Left ventricle myocardium superior (tissue), 1 donor: ENCODE measurements at places on chromosomes 7 and 10.

DNA sequence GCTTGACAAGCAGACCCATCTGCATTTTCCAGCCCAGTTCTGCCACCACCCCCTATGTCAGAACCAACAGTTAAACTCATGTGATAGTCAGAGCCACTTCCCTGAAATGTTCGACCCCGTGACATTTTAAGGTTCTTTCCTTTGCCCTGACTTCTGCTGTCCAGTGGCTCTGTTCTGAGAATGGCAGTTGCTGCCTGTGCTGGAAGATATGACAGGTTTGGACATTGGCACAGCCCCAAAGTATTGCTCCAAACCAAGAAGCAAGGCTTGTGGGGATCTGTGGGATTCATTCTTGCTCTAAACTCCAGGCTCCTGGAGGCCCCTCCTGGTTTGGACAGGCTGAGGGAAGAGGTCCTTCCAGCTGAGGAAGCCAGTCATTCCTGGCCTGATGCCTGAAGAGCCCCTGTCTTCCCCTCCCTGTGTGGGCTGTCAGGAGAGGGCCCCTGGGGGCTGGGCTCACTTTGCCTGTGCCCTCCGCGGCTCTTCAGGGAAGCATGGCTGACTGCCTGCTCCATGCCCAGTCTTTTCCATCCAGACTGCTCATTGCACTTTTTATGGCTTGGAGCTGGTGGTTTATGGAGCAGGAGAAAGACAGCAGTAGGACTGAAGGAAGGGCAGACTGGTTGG, 138.0 kb downstream of the CDH23 start:
- DNase-seq, result no peak

GRCh38 chr7:3188946-3189345, 112.1 kb upstream of the SDK1 start:
- DNase-seq, result no peak

DNA sequence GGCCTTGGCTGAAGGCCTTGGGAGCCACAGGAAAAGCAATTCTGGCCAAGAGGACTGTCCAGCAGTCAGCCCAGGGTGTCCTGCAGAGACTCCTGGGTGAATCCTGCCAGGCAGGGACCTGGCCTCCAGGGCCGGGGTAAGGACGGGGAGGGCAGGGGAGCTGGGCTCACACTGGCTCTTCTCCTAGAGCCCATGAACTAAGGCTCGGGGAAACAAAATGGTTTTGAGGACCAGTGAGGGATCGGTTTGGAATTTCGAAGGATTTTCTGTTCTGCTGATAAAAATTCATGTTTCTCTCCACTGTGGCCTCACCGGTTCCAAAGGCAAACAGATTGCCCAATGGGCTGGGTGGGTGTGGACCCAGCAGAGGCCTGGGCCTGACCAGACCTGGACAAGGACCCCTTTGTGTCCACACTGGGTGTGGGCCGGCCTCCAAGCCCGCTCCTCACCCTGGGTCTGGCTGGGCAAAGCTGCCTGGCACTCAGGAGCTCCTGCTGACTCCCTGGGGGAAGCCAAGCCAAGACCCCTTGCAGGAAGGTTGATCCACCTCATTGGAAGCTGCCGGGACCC, 27.3 kb downstream of the FAM20C start:
- DNase-seq, result no peak

DNA sequence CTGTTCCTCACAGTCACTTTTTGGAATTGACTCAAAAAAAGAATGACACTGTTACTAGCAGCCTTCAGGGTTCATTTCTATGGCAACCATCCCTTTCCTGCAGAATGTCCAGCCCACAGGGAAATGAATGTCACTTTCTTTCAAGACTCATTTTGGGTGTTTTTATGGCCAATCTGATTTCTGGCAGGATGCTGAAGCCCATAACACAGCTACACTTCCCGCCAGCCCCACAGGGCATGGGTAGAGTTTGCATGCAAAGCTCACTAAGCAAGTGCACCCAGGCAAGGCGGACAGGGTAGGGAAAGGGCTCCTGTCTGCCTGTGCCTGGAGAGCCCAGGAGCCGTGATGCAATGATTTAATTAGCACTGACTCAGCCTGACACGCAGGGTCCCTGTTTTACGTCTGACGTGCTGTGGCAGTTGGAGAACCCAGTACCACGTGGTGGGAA, 26.1 kb upstream of the GPAM start:
- DNase-seq, result no peak

GRCh38 chr7:84077336-84077735, 117.3 kb downstream of the SEMA3A start:
- no peak for DNase-seq

DNA sequence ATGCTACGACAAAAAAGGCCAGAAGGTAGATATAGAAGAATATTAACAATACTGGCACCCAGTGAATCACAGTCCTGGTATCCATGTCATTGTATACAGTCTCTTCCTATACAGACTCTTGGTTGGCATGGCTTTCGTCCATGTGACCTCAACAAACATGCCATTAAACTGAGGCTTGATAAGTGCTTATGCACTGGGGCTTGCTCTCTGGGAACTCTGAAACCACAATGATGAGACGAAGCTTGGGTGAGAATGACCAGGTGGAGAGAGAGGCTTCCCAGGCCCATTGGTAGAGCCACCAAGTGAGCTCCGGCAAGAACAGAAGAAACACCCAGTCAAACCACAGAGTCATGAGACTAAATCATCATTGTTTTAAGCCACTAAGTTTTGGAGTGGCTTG, 33.2 kb downstream of the PNPLA8 start:
- DNase-seq, result no peak

GRCh38 chr10:121242741-121243608, 355.3 kb downstream of the FGFR2 start:
- no peak for DNase-seq

DNA sequence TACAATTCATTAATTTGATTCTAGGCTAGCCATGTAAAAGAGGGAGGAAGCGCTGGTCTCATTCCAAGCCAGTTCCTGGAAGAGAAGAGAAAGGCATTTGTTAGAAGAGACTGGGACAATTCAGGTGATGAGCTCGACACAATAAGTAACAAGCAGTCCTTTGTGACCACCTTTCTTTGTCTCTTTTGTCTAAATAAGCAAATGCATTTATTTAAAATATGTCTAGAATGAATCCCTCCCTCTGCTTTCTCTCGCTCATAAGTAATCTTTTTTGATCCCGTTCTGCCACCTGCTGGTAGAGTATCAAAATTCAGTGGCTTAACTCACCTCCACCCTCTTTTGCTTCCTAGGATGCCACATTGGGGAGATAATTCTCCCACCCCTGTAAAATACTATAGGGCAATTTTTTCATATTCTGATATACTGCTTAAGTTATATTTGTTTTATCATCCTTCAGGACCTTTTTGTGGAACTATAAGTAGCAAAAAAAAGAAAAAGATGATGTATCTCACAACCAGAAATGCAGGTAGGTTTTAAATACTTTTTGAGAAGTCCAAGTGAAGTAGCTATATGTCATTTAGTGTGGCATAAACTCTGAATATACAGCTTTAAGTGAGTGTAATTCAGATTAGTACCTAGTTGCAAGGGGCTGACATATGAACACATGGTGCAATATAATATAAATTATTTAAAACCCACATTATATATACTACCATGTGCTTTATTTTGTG, 91.5 kb downstream of the GSDME start:
- DNase-seq, result no peak

DNA sequence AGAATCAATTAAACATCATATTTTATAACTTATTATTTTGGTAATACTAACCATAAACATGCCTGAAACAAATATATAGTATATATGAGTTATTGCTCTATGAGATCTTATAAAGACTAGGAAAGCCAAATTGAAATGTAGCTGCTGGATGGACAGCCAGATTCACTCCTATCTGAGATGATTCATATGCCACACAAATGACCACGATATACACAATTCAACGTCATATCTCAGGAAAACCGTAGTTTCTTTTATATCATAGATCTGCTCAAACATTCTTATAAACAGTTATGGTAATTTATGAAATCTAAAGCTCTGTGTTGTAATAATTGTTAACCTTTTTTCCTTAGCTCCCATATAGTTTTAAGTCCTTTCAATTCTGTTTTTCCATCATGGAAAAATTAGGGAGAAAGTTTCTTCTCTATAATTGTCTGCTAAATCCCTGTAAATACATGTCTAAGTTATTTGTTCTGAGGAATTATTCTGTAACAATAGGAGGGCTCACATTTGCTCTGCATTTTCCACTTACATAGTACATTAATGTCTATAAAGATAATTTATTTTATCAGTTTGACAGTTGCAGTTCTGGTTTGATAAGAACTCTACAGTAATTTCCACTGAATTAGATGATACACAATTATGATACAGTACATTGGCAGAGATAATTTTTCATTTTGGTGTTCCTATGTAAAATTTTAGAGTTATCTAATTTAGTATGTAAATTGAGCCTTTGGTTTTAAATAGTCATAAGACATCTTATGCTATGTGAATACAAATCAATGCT, 42.7 kb downstream of the GNAT3 start:
- DNase-seq, result no peak

- no peak for DNase-seq
Measured at GRCh38 chr7:147774461-147774860, 816.1 kb upstream of the C7orf33 start.

DNA sequence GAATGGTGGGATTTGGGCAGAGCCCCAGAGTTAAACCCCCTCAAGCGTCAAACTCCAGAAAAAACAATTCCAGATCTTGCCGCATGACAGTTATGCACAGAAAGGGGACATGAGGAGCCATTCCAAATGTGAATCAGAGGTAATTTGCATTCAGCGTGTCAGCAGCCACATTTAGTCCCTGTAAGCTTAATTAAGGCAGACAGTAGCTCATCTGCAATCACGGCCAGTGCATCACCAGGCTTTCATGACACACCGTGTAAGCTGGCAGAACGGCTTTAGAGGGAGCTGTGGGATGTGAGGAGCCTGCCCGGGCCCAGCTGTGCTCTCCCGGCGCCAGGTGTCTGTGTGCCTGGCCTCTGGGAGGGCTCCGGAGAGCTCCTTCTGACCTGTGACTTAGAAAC, 18.7 kb upstream of the PRKAG2 start:
- no peak for DNase-seq

GRCh38 chr7:35874886-35875285, 74.0 kb downstream of the SEPTIN7 start:
- DNase-seq, result no peak

GRCh38 chr7:114527589-114527988, 113.0 kb downstream of the FOXP2 start:
- DNase-seq, result no peak

- no peak for DNase-seq
Measured at GRCh38 chr7:20440472-20441105, 109.9 kb downstream of the ITGB8 start.

- no peak for DNase-seq
Measured at GRCh38 chr7:130900471-130901076, 166.6 kb upstream of the KLF14 start.

DNA sequence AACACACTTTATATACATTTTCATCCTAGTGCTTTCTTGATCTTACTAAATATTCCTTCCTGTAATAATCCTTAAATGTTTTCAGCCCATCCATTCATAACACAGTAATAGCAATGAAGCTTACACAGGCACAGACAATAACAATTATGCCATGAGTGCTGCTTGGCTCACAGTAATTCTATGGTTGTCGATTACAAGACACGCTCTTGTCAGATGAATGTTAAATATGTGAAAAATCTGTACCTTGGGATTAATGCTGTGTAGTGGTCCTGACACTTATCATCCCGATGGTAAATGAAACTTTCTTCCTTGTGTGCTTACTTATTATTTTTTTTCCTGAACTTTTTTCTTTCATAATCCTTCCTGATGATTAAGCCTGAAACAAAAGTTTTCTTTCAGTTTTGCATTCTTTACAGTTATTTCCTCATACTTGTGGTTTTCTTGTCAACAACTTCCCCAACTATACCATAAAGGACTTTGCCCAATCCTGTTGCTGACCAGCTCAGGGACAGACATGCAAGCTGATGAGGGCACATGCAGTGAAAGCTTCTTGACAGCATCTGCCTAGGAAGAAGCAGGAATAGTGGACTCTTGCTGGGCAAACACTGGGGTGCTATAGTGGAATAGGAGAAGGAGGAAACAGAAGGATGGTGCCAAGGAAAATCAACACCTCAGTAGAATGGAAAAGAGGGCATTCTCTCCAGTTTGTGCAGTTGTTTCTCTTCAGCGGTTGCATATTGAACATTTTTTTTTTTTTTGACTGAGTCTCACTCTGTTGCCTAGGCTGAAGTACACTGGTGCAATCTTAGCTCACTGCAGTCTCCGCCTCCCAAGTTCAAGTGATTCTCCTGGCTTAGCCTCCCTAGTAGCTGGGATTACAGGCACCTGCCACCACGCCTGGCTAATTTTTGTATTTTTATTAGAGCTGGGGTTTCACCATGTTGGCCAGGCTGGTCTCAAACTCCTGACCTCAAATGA, 6.7 kb upstream of the MGAM2 start:
- no peak for DNase-seq

- DNase-seq, result no peak
Measured at GRCh38 chr10:117950408-117950807, 96.3 kb downstream of the RAB11FIP2 start.

DNA sequence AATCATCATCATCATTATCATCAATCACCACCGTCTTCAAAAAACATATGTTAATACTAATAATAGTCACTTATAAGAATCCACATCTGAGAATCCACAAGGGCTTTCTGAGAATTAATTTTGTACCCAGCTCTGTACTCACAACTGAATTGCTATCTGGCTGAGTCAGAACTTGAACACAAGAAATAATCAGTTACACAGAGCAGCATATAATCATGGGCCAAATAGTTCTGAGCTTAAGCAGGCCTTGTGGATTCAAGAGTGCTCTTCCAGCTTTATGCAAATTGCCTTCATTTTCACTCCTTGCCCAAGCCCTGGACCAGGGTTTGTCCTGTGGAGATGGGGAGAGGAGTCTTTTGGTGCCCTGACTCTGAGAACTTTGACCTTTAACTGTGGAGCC, 304.5 kb downstream of the ZNF248 start:
- no peak for DNase-seq

- DNase-seq, result no peak
Measured at GRCh38 chr7:115889669-115889984, 140.9 kb downstream of the TFEC start.

- no peak for DNase-seq
Measured at GRCh38 chr7:22980422-22980821, 33.5 kb downstream of the HYCC1 start.

- DNase-seq, result no peak
Measured at GRCh38 chr7:80659120-80660055, 20.9 kb downstream of the CD36 start.

- DNase-seq, result no peak
Measured at GRCh38 chr10:84696610-84697009, 368.2 kb downstream of the CCSER2 start.

DNA sequence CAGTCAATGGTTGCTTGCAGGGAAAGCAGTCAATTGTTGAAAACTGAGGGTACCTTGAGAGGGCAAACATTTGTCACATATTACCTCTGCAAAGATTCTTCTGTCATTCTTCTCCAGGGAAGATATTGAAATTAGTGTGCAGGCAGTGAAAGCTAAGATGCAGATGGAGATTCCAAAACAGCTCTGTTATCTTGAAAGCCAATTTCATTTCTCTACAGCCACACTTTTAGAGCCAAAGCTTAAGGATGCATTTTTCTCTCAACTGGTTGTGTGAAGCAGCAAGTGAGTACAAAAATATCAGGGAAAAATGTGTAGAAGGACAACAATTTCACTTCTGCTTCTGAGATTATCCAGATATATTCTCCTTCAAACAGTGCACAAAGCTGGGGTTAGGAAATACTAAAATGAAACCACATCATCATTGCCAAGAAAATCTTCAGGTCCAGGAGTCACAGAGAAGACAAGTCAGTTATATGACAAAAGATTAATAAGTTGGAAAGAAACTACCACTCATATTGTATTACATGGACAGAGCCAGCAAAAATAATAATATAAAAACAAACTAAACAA, 16.3 kb downstream of the SGMS1 start:
- no peak for DNase-seq
